ENCODE measurements at places on chromosomes 2 and 18.

- peak; percentile 13 for DNase-seq
These were observed 245.9 kb downstream of the METTL4 start for GRCh38 chr18:2325308-2325849.

GRCh38 chr18:56036741-56037140 is 448.7 kb upstream of the TCF4 start:
- no peak for DNase-seq

DNA sequence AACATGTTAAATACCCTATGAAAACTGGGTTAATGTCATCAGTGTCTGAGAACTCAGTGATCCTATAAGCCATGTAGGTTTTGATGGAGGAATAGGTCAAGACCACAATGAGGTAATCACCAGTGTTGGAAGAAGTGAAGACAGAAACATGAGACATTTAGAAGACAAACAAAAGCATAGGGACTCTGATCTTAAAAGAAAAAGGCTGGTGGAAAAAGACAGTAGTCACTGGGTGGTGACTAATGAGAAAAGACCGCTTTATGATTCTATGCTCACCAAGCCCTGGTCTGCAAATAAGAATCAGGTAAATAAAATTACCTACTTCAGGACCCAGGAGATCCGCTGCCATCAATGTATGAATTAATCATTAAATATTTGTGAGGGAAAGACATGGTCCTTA is 271.9 kb downstream of the GPD2 start:
- DNase-seq = no peak

GRCh38 chr2:129722306-129723019 is 257.0 kb upstream of the RAB6C start:
- peak; percentile 56 for DNase-seq

All from ELF-1 (cell line).